Brain microvascular endothelial cell (primary cell): ENCODE measurements at places on chromosomes 5 and 9.
A peak's percentile ranks its signal among the peaks of the same experiment; 100 is the strongest.

DNA sequence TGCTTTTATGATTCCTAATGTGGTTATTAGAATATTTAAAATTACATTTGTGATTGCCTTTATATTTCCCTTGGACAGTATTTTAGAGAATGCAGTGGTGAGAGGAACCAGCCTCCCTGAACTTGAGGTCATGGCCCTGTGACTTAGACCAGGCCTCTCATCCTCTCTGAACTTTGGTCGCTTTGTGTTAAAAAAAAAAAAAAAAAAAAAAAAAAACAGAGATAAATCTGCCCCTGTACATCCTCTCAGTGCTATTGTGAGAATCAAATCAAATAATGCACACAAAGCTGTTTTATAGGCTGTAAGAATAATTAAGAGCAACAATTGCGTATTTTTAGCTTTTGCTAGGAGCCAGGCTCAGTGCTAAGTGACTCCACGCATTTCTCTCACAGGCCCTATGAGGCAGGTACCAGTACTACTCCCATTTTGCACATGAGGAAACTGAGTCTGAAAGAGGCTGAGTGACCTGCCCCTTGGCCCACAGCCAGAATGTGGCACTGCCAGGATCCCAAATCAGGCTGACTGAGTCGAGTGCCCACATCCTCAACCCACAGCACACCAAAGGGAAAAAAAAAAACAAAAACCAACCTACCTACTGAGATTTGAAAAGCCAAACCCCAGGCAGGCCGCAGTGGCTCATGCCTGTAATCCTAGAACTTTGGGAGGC, 110.3 kb upstream of the LARP1 start:
- DNase-seq, result no peak

DNA sequence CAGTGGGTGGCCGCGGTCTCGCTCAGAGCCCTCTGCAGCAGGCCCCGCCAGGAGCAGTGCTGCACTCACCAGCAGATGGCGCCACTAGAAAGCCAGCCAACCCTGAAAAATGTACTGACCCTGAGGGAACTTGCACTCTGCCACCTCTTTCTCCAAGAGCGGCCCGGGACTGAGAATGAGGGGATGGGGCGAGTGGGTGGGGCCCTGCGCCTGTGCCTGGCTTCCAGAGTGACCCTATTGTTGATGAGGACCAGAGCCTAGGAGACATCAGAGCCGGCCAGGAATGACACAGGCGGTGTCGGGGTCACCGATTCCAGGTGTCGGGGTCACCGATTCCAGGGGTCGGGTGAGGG, 2.9 kb upstream of the IL17B start:
- peak; percentile 66 for DNase-seq

- no peak for DNase-seq
These were observed 25.4 kb downstream of the BOD1 start for GRCh38 chr5:173591056-173591514.

DNA sequence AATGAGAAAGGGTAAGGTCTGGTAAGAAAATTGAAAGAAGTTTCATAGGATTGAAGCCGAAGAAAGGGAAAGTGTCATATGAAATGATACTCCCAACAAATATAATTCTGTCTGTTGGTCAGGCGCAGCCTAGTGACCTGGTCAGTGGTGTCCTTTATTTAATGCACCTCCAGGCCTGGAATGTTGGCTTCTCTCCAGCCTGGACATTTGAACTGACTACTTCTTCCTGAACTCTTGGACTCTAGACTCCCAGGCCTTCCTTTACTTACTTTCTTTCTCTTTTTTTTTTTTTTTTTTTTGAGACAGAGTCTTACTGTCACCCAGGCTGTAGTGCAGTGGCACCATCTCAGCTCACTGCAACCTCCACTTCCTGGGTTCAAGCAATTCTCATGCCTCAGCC, 1381.5 kb upstream of the WWC1 start:
- DNase-seq, result no peak
